ENCODE measurements at places on chromosomes 1 and 21.

DNA sequence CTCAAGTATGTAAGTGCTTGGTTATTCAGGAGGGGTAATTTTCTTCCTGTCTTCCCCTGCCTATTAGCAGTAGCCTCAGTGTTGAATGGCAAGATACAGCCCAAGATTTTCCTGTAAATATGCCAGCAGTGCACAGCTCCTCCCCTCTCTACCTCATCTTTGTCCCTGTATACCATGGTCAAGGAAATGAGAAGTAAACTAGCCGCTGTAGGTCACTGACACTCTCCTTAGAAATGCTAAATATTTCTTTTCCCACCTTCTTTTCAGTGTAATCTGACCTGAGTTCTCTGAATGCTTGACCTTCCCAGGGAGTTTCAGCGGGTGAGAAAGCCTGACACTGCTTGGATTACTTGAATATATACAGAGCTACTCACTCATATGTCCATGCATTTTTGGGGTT lies 84.1 kb upstream of the ZNF326 start:
- no peak for DNase-seq

- peak; percentile 54 for DNase-seq
These were observed 750 bp downstream of the RHOU start for GRCh38 chr1:228735871-228736586.

DNA sequence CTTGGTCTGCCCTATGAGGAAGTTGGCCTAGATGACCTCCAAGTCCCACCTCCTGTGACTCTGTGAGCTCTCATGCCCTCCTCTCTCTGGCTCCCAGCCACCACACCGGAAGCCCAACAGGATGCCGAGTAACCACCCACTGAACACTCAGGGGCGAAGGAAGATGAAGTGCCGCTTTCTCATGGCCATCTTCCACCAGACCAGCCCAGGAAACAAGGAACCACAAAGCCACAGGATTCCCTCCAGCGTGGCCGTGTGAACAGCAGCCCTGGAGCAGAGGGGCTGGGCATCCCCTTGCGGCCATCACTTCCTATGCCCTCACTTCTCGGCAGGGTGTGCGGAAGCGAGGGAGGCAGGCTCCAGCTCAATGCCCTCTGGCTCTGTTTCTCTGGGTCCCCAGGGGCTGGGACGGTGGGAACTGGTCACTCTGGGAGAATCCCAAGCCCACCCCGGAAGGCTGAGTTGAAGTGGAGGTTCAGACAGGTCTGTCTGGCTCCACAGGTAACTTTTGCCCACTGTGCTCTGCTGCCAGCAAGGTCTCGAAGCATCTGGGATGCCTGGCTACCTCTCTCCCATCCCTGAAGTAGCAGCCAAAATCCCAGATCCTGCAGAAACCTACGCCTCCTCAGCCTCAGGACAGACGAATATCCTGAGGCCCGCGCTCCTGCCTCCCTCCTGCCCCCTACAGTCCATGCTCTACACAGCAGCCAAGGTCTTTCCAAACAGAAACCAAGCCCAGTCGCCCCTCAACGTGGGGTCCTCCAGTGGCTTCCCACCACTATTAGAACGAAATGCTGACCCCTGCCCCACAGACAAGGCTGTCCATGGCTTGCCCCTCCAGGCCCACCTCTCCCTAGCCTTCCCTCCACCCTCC lies 44.2 kb upstream of the ECE1 start:
- peak; percentile 82 for DNase-seq

DNA sequence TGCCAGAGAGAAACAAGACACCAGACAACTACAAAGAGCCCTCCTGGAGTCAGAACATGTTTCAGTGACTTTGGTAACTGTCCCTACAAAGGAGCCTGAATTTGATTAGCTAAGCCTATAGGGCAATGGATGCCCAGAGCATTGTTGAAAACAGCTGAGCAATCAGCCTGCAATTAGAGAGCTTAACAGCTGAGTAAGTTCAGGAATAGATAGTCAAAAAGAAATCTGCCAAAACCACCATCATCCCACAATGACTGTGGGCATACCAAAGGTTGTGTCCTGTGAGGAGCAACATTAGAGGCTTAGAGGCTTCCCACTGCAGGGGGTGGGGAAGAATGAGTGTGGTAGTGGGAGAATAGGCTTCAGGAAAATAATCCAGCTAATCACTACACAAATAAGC lies 32.1 kb downstream of the SH3BP5L start:
- DNase-seq, result no peak

DNA sequence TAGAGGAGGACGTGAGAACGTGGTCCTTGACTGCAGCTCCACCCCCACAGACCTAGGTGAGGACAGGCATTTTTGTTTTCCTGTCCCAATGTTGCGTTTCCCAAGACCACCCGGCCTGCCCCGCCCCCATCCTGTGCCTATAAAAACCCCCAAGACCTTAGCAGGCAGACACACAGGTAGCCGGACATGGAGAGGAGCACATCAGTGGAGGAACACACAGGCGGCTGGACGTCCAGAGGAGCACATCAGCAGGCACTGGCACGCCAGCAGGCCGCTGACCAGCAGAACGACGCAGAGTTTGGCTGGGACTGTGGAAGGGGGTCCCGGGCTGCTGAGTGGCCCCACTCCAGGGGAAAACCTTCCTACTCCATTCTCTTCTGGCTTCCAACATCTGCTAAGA lies 12.7 kb upstream of the HMGCL start:
- DNase-seq, result no peak

DNA sequence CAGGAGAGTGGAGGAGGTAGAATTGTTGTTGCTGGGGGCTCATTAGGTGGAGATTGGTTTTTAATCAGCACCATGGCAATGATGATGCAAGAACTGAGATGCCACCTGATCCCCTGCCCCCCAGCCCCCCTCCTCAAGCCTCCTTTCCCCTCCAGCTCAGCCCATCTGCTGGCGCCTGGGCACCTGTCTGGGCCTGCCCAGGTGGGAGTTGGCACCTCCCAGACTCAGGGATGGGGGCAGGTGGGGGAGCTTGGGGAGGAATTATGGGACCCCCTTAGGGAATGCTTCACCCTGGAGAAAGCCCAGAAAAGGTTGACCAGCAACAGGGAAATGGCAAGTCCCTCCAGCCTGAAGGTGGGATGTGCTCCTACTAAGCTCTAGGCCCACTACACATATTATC lies 1.5 kb upstream of the NHLH1 start:
- no peak for DNase-seq

DNA sequence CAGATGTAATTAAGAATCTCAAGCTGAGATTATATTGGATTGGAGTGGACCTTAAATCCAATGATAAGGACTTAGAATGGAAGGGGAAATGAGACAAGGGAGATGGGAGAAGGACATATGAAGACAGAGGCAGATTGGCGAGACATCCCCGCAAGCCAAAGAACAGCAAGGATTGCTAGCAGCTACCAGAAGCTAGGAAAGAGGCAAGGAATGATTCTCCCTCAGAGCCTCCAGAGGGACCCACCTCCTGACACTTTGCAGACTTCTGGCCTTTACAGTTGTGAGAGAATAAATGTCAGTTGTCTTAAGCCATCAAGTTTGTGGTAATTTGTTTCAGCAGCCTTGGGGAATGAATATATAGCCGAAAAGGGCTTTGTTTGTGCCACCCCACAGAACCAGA lies 20.7 kb downstream of the METTL13 start:
- no peak for DNase-seq

- no peak for DNase-seq
These were observed 13.3 kb upstream of the S100A2 start for GRCh38 chr1:153578936-153579335.

DNA sequence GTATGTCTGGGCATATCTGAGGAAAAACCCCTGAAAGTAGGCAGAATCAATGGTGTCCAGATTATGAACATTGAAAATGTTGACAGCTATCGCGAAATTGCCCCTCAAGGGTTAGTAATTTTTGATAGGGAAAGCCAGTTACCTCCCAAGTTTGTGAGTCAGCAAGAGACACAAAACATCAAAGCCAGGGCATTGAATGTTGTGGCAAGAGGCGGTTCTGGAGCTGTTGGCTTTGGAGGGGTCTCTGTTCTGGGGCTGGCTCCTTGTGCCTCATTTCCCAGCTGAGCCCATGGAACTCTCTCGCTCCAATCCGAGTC lies 10.6 kb upstream of the S100A11 start:
- peak; percentile 84 for DNase-seq

DNA sequence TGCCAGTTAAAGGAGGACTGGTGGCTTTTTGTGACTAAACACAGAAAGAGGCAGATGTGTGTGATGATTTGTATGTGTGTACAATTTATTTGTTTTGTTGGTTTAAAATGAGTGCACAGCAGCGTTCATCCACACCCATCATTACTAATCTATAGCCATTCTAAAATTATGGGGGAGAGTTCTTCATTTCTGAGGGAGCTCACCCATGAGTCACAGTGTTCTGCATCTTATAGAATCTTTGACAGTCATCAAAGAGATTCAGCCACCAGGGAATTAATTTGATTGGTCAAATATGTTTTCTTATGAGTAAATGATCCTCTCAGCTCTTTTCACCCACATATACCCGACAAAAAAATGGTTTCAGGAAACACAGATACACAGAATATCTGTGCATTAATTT lies 147.9 kb downstream of the GREM2 start:
- DNase-seq, result no peak
